ENCODE measurements at places on chromosomes 2 and 18. TPM values are rescaled to one million over a fixed set of nuclear protein-coding genes. Genes with fewer than 3 reads are reported as not detected.

LRRTM1 gene
- 10.6 TPM for total RNA-seq

CD207 gene
- total RNA-seq: not detected

LRRTM4 gene
- 66.0 TPM for total RNA-seq

ADD2 gene
- 119 TPM for total RNA-seq

CNOT9 gene
- total RNA-seq: 40.7 TPM

LOXHD1 gene
- 0.18 TPM for total RNA-seq

SLC4A3 gene
- total RNA-seq: 20.9 TPM

CERKL gene
- 47.5 TPM for total RNA-seq

DNA sequence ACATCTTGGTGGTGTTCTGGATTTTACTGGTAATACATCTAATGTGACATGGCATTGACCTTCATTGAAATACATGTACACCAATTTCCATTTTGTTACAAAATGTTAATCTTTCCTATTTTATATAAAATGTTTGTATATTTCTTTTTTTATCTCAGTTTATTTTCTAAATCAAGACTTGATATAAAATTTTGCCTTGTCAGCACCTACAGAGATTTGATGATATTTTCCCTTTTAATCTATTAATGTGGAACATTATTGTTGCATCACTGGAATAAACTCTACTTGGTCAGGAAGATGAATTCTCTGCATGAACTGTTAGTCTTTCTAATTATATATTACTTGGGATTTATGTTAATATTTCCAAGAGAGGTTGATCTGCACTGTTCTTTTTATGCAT lies 294.0 kb upstream of the ETAA1 start:
- DNase-seq: no peak

GRCh38 chr2:119821266-119821665 lies 61.5 kb downstream of the PTPN4 start:
- DNase-seq: no peak

DNA sequence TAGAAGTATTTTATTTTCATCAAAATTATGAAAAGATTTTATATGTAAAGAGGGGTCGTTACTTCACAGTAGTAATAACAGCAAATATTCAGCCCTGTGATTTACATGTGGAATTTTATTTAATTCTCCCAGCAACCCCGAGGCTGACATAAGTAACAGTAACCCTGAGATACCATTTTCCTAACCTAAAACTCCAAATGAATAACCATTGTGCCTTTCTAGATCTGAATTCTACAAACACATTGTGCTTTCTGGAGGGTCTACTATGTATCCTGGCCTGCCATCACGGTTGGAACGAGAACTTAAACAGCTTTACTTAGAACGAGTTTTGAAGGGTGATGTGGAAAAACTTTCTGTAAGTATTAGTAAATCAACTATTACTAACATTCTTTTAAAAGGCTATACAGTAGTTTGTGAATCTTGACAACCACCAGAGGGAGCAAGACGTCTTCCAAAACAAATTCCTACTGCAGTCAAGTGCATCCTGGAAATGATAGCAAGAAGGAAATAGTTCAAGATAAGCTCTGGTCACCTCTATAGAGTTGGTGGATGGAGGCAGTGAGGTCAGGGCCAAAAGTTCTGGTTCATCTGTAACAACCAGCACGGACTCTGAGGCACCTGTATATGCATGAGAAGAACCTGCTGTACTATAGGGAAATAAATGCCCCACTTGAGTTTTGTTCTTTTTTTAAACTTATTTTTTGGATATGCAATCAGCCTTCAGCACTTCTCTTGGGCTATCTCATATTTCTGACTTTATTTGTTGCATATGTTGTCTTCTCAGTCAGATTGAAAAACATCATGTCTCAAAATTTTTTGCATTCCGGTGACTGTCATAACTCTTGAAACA lies 37.4 kb downstream of the ACTR2 start:
- peak; percentile 67 for DNase-seq

- DNase-seq: no peak
Measured at GRCh38 chr2:45843136-45843535, 191.7 kb downstream of the PRKCE start.

DNA sequence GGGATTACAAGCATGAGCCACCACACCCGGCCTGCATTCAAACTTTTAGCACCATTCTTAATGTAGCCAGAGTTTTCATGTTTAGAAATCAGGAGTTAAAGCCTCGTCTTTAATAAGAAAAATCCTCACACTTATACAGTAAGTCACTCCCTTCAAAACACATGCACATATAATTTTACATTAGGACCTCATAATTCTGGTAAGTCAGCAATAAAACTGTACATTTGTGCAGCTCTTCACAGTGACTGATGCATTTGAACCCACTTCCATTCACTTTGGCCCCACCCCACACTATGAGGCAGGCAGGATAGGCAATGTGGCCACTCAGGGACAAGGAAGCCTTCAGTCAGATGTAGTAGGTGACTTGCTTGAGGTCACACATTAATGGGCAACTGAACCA lies 141.7 kb upstream of the SIX3 start:
- DNase-seq: no peak

DNA sequence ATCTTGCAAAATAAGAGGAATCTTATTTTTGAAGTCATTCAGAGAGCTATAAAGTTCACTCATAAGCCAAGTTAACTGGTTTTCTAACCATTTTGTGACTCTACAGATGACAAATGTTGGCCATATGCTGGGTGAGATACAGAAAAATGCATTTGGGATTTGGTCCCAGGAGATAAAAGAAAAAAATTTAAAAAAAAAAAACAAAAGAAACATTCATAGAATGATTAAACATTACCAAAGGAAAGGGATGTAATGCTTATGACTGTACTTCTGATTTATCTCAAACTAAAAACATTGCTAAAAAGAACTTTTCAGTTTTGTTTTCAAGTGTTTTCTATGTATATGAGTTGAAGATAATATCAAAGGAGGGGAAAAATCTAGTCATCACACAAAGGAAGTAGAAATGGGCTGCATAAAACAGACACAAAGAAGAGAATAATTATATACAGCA lies 43.1 kb downstream of the PELI1 start:
- no peak for DNase-seq

GRCh38 chr2:74834792-74835755 lies 1.1 kb downstream of the HK2 start:
- DNase-seq: no peak

- DNase-seq: no peak
Measured at GRCh38 chr2:25602333-25602723, 71.0 kb downstream of the DTNB start.

DNA sequence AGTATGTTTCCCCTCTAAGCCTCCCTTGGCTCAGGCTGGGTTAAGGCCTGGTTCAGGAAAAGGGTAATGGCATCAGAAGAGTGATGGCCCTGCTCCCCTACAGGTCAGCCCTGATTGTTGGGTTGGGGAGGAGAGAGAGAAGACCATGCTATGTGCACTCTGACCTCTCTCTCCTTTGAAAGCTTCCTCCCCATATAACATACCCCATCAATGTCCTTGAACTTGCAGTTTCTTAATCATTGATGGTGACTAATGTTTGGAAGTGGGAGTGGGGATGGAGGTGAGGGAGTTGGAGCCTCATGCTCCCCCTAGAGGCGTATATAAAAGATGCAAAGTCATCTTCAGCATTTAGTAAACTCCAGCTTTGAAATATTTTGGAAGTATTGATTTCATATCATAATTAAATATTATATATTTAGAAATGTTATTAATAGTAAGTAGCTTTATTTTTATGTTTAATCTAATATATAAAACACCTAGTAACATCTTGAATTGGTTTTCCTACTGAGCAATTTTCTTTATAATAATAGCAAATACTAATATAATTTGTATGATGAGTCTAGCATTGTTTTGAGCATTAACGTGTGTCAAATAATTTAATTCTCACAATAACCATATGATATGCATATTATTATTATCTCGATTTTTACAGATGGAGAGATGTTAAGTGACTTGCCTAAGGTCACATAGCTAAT lies 8.8 kb downstream of the PLCL1 start:
- no peak for DNase-seq

DNA sequence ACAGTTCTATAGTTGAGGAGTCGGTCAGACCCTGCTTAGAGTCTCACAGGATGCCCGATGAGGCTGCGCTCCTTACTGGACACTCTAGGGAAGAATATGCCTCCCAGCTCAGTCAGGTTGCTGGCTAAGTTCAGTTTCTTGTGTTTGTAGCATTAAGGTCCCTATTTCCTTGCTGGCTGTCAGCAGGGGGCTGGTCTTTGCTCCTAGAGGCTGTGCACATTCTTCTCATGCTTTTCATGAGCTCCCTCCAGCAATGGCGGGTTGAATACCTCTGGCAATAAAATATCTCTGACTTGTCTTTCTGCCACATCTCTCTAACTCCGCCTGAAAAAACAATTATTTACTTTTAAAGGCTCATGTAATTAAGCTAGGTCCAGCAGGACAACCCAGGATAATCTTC lies 79.4 kb upstream of the DNAJC10 start:
- no peak for DNase-seq
